ENCODE measurements at places on chromosomes 5 and 9.
A peak's percentile ranks its signal among the peaks of the same experiment; 100 is the strongest.

GRCh38 chr9:123763910-123764588 is 165.9 kb downstream of the DENND1A start:
- no peak for DNase-seq

- peak; percentile 71 for DNase-seq
Observed at GRCh38 chr5:174688441-174689354, 35.7 kb upstream of the MSX2 start.

DNA sequence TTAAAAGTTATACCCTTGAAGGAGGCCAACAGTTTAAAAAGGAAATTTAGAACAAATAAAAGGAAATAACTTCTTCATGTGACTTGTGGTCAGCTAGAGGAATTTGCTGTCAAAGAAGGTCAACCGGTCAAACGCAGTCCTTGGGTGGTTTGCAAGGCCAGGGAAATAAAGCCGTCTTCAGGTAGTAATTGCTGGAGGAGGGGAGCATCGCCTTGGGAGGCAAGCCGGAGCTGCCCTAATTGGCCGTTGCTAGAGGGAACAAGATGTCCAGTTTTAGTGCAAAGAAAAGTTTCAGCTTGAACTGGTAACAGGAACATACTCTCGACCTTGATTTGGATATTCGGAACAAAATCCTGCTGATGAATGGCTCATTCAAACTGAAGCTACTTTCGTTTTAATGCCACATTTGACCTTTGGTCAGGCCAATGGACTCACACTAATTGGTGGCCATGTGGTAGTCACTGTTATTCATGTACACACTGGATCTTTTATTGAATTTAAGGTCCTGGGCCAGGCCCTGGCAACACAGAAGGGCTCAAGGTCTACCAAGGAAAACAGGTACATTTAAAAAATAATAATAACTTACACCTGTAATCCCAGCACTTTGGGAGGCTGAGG is 47.0 kb upstream of the MYO10 start:
- DNase-seq: no peak

GRCh38 chr9:76658510-76659231 is 105.6 kb upstream of the PCA3 start:
- DNase-seq: peak; percentile 22

DNA sequence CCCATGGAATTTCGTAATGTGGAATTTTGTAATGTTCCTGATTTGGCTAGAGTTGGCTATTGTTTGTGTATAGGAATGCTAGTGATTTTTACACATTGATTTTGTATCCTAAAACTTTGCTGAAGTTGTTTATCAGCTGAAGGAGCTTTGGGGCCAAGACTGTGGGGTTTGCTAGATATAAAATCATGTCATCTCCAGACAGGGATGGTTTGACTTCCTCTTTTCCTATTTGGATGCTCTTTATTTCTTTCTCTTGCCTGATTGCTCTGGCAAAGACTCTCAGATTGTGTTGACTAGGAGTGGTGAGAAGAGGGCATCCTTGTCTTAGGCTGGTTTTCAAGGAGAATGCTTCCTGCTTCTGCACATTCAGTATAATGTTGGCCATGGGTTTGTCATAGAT is 91.0 kb downstream of the NNT start:
- DNase-seq: no peak

- DNase-seq: no peak
Observed at GRCh38 chr5:22918511-22918910, 65.4 kb upstream of the CDH12 start.

DNA sequence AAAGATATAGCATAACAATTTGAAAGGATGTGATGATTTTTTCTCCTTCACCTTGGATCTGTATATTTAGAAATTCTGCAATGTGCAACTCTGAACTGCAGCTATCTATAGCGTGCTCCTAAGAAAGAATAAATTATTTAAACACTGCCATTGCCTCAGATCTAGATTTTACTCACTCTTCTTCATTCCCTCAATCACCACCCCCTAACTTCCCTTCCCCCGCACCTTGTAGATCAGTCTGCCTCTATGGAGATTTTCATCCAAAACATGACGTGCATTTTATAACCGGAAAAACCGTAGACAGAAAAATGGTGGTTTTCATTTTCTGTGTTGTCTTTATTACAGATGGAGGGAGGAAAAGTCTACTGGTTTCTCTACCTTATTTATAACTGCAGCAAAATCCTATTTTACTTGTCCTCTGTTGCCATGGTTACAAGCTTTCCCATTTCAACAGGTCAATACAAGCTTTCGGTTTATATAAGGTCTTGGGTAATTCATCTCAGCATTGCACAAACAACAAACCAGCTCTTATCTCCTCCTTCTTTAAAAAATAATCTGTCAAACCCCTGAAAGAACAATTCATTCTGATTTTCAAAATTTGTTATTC is 480.0 kb downstream of the TAF11L14 start:
- DNase-seq: no peak

DNA sequence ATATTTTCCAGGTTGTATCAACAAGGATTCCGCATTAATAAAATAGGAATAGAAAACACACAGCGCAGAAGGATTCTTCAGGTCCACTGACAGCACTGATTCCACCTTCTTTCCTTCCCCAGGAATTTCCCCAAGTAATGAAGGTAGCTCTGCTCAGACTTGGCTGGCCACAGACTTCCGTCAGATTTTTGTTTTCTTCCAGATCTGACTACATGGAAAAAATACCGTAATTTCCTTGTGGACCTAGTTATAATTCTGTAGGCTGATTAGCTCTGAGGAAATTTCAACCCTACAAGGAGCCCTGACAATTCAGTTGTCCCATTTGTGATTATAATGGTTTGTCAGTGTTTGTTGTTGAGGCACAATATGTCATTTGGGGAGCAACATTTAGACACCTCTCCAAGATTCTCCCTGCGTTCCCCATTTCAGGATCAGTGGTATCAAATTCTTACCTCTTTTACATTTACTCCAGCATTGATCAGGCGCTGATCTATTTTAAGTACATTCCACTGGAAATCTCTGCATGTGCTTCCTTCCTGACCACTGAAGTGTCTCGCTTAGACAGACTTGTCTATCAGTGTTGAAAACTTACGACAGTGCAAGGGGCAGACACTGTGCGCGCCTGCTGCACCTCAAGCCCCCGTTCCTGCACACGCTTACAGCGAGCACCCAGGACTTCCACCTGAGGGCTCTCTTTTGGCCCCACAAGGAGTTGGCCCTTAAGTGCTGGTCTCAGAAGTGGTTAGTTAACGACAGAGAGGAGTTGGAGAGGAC is 94.8 kb downstream of the LHFPL2 start:
- DNase-seq: no peak

- DNase-seq: no peak
Observed at GRCh38 chr5:21063146-21063545, 1075.1 kb upstream of the CDH18 start.

GRCh38 chr9:94554078-94554438 is 825 bp upstream of the PCAT7 start:
- DNase-seq: peak; percentile 38

GRCh38 chr5:172816925-172817562 is 17.0 kb upstream of the ERGIC1 start:
- no peak for DNase-seq

DNA sequence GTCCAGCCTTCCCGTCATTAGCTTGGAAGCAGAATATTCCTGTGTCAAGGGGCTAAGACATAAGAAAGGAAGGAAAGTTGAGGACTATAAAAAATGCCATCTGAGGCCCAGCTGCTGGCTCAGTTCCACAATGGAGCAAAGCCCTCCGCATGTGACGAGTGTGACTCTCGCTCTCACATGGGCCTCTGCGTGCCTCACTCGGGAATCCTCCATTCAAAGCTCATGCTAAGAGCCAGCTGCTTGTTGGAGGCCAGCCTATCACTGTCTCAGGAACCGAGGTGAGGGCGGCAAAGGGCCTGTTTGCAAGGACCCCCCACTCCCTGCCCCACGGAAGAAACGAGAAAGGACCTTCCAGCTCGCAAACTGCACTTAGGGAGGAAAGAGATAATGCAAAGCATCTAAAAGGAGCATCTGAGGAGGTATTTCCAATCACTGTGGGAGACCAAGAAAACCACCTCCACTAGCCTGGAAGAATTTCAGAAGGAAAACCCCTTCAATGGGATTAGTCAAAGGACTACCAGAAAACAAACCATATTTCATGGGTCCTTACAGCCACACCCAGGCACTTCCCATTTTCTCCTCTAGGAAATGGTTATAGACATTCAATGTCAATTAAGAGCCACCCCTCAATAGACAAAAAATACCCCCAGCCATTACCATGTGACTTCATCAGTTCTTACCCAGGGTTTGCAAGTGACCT is 95.3 kb downstream of the PRRT1B start:
- peak; percentile 34 for DNase-seq

DNA sequence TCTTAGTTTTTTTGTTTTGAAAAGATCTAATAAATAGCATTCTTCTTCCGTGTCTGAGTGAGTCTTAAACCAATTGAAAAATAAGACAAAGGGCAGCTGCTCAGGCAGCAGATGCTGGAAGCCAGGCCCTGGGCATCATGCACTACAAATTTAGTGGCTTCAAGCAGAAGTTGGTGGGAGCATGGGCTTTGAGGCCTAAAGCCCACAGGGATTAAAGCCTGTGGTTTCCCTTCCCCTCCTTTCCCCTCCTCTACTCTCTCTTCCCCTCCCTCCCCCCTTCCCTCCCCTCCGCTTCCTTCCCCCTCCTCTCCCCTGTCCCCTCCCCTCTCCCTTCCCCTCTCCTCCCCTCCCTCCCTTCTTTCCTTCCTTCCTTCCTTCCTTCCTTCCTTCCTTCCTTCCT is 20.1 kb upstream of the KIF4B start:
- no peak for DNase-seq

- DNase-seq: no peak
Observed at GRCh38 chr5:67010684-67011409, 185.8 kb downstream of the CD180 start.

- no peak for DNase-seq
Observed at GRCh38 chr5:162911873-162912272, 525.5 kb upstream of the CCNG1 start.

DNA sequence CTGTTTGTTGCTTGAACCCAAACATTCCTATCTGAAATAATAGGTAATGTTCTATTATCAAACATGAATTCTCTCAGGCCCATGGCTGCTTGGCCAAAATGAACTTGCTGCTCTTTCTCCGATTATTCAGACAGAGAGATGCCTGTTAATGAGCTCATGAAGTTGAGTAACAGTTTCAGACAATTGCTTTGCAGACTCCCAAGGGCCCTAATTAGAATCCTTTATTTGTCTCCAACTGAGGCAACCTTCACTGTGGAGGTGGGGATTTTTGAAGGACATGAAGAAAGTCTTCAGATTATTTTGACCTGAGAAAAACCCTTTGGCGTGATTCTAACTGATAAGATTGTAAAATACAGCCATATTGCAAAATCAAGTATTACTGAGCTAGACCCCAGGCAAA is 466.7 kb downstream of the NFIB start:
- no peak for DNase-seq

DNA sequence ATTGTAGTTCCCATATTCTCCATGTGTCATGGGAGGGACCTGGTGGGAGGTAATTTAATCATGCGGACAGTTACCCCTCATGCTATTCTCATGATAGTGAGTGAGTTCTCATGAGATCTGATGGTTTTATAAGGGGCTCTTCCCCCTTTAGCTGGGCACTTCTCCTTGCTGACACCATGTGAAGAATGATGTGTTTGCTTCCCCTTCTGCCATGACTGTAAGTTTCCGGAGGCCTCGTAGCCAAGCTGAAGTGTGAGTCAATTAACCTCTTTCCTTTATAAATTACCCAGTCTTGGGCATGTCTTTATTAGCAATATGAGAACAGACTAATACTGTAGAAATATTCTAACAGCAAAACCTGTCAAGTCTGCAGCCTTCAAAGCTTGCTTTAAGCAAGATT is 293.2 kb downstream of the CTNND2 start:
- DNase-seq: no peak

DNA sequence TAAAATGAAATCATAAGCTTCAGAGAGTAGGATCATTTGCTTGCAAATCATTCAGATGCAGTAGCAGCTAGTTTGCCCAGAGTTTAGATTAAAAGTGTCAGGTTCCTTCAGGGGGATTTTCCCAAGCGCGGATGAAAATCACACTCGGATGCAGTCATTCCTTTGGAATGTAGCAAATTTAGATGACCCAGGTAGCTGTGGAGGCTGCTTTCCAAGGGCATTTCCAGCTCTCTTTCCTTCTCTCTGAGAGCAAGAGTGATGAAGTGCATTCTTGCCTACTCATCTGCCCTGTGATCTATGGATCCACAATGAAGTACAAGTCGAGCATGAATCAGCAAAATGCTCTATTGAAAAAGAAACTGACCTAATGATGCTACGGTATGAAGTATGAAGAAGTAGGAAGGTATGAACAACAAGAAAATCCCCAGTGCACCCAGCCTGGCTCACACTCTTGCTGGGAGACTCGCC is 200.2 kb downstream of the PLK2 start:
- DNase-seq: peak; percentile 33

DNA sequence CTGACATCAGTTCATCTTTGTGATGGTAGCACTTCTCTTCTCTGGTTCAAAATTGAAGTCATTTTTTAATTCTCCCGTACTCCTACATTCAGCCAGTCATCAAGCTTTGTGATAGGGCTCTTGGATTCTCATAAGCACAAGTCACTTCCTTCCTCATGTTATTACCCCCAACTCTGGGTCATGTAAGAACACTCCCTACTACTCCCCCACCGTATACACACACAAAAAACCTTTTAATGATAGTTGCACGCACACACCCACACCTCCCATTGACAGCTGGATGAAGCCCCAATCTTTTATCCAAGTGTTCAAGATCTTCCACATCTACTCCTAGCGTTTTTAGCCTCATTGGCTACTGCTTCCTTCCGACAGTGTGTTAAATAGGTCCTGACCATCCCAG is 16.8 kb downstream of the KDM3B start:
- DNase-seq: no peak

DNA sequence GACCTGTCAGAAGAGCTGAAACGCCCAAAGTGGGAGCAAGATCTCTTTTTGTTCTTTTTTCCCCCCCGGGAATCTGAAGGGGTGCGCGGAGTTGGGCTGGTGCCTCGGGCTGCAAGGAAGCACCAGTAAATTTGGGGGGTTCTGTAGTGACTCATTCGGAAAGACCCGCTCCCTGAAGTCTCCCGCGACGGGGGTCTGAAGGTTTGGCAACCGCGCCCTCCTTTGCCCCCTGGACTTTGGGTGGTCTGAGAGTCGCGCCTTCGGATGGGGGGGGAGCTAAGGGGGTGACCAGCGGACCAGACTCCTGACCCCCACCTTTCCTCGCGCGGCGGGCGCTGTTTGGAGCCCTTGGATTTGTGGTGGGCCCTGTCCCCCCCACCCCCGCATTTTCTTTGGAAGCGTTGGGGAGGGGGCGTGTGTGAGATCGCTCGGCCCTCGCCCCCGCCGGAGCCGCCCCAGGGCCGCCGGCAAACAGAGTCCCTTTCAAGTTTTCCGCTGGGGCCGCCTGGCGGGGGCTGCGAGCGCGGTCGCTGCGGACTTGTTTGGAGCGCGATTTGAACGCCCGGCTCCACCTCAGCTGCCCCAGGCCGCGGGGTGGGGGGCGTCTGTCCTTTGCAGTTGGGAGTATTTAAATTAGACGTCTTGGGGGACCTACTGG is 2.0 kb downstream of the CXXC5 start:
- DNase-seq: no peak

All from H7 (cell line).